ELR (cell line): ENCODE measurements at places on chromosomes 3 and 15.
A peak's percentile ranks its signal among the peaks of the same experiment; 100 is the strongest.

DNA sequence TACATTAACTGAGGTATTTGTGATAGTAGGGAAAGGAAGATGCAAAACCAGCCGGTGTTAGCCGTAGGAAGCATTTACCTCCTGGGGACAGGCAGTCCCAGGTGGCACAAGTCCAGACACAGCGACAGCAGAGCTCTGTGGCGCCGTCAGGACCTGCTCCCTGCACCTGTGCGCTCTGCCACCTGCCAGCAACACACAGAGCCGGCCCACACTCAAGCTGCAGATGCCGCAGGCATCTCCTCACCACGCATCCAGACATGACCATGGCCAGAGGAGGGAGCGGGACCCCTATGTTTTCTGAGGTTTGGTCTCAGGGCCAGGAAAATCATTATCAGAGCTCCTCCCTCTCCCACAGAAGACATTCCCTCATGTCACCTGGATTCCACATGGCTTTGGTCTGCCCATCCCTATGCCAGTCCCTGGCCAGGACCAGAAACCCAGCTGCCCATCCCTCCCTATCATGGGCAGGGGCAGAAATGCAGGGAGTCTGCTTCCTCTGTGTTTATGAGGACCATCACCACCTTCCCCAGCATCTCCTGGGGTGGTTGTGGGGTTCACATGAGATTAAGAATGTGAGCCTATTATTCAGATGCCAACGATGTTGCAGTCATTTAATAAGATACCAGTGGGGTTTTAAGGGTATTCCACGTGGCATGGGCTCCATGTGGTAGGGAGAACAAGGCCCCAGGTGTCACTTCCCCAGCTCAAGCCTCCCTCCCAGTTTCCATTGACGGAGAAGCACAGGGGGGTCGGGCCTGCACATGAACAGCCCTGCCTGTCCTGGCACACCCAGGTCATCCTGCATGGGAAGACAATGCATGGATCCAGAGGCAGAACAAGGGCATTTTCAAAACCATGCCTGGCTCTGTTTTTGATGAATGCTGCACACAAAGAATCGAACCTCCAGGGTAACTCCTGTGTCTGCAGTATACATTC, 251.1 kb downstream of the OCA2 start:
- DNase-seq: no peak

DNA sequence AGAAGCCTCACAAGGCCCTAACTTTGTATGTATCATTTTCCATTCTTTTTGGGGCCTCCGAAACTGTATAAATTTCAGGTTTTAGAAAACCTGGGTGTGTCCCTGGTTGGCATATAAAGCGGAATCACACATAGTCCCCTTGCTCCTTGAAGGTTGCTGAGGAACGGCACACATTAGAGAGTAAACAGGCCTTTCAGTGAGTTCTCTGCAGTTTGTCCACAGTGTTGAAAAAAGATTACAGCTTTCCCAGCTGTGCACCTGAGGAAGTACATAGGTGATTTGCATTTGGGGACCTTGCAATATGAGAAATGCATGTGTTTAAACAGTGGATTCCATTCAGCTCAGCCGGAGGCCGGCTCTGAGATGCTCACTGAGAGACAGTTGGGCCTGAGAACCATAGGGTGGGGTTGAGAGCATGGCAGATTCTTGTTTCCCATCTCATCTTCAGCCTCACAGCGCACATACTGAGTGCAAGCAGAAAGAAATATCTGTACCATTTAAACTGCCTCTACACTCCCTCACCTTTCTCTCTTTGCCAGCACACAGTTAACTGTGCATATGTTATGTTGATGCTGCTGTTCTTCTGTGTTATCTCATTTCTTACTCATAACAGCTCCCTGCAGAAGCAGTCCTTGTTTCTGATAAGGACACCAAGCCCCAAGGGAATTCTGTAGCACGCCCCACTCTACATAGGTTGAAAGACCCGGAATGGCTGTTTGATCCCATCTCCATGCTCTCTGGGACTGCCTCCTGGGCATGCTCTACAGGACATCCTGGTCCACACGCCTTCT, 60.4 kb downstream of the BOC start:
- DNase-seq: no peak

GRCh38 chr3:38549486-38549885, 53.3 kb downstream of the EXOG start:
- DNase-seq: no peak

GRCh38 chr15:64490598-64491259, 30.4 kb downstream of the ZNF609 start:
- no peak for DNase-seq

GRCh38 chr3:52268036-52268435, 10.4 kb downstream of the WDR82 start:
- no peak for DNase-seq

- DNase-seq: peak; percentile 2
Measured at GRCh38 chr3:21979706-21980105, 228.7 kb upstream of the ZNF385D start.

GRCh38 chr15:76994496-76994895, 430 bp upstream of the PSTPIP1 start:
- DNase-seq: no peak

DNA sequence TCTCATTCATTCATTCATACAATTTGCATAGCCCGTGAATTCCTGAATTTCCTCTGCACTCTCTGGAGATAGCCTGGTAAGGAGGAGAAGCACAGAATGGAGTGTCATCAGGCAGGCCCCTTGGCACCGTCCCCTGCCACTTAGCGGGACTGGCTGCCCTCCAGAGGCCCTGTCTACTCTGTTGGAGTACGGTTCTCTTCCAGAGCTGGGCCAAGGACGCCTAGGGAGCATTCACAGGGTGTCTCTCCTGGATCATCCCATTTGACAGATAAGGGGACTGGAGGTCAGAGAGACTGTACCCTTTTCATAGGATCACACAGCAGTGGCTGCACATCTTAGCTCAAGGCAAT, 48.0 kb downstream of the PTH1R start:
- DNase-seq: no peak

DNA sequence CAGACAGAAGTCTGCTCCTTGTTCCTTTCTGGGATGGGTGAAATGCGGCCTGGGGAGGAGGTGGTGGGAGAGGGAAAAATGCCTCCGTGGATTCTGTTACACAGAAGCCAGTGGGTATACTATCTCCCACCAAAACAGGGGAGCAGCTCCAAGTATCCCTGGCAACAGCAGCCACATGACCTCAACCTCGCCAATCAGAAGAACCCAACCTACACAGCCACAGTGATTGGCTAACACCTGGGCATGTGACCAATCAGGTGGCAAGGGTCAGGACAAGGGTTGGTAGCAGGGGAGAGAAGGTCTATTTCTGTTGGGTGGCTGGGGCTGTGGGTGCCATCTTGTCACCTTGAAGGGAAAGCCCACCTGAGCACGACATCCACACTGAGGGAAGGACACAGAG, 9.1 kb upstream of the ACAD9 start:
- no peak for DNase-seq

DNA sequence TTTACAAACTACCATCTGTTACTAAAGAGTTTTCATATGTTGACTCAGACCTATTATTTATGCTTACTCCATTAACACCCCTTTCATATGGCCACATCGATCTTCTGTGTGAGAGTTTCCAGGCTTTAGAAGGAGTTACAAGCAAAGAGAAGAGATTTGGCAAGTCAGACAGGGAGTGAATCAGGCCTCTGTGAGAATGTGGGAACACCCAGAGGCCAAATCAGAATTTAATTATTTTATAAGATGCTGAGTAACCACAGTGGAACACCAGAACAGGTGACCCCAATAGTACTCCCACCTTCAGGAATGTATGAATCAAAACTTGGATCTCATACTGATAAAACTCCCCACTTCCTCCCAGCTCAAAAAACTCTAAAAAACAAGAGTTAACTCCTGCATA, 42.0 kb downstream of the IFT57 start:
- peak; percentile 88 for DNase-seq

GRCh38 chr3:174295306-174296092, 563.6 kb upstream of the NAALADL2 start:
- no peak for DNase-seq

DNA sequence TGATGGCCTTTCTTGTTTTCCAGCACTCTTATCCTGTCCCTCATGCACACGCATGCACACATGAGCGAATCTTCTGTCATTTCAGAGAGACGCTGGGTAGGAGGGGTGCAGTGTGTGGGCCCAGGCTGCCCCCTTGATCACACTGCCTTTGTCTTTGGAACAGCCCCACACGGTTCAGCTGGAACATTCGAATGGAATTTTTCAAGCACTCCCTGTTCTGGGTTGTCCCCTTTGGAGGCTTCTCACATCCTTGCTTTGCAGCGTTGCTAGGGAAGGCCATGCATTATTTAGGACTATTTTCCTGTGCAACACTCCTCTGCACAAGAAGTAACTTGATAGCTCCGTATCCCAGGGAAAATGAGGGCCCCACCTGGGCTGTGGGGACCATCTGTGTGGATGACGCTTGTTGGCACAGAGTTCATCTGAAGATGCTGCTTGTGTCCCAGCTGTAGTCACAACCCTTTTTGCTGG, 78.4 kb downstream of the SPSB4 start:
- DNase-seq: no peak

GRCh38 chr3:133996996-133997395, 32.7 kb downstream of the SLCO2A1 start:
- DNase-seq: no peak

DNA sequence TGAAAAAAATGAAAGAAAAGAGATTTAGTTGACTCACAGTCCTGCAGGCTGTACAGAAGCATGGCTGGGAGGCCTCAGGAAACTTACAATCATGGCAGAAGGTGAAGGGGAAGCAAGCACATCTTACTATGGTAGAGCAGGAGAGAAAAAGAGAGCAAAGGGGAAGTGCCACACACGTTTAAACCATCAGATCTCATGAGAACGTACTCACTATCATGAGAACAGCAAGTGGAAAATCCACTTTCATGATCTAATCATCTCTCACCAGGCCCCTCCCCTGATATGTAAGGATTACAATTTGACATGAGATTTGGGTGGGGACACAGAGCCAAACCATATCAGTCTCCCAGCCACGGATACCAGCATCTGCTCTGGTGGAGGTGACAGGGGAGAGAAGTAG, 50.8 kb upstream of the CPOX start:
- no peak for DNase-seq

DNA sequence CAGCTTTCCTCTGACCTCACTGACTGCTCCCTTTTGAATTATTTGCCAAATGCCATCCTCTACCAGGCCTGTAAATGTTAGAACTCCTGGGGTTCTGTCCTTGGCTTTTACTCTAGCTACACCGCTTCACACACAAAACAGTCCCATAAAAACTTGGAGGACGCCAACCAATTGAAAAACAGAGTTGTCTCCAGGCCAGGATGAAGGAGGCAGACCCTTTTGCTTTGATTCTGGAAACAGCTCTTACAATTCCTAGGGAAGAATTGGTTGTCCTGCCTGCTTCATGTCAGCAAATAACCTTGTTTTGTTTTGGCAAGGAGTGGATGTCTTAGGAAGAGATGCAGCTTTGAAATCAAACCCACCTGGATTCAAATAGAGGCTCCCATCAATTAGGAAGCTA, 375.5 kb downstream of the UNC13C start:
- no peak for DNase-seq

GRCh38 chr3:168325684-168326083, 230.0 kb upstream of the GOLIM4 start:
- DNase-seq: no peak

DNA sequence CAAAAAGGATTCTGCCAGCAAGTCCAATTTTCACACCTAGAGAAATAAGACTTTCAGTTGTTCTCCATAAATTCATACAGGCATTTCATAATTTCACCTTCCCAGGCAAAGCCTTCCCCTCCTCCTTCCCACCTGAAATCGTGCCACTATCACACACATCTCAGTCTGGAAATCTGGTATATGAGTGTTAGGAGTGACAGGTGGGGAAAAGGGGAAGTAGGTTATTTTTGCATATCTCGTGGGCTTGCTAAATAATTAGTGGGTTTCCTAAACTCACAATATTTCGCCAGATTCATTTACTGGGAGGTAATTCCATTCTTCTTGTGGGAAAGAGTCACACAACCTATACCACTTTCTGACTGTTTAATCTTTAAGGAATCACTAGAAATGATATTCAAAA, 7.4 kb downstream of the ALDH1A2 start:
- no peak for DNase-seq

DNA sequence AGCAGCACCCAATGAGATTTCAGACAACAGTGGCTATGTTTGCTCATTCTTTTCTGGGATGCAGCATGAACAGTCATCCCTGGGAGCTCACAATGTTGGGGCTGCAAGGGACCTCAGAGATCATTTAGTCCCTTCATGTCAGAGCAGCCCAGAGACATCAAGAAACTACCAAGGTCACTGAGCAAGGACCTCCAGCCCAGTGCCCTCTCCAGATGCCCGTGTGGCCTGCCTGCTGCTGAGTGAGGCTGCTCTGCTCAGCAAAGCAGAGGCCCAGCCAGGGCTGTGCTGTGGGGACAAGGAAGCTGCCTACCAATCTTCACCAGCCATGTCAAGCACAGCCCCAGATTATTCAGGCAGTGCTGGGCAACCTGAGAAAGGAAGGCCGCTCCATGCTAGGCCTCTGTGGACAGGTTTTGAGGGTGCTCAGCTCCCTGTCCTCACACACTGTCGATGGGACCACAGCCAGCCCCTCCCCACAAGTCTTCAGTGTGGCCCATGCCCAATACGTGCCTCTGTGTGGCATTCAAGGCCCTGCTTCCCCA, 99.7 kb downstream of the DAPK2 start:
- DNase-seq: no peak

GRCh38 chr3:73868688-73869315, 244.1 kb upstream of the PDZRN3 start:
- peak; percentile 30 for DNase-seq

- no peak for DNase-seq
Measured at GRCh38 chr3:51845129-51845528, 16.3 kb upstream of the IQCF2 start.

DNA sequence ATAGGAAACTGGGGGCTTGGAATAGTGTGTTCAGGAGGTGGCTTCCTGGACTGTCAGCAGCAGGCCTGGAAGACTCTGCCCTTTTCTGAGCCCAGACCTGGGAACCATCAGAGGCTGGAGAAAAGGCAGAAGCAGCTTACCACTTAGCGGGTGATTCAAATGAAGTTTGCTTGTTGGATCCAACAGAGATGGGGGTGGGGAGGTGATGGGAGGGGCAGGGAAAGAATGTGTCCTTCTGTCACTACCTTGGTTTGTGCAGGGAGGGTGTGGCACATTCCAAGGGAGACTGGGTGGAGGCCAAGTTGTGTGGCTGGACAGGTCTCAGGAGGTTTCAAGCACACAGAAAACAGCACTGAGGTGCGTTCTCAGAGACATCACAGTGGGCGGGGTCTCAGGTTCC, 58.8 kb downstream of the TRAK1 start:
- DNase-seq: no peak
